MCF 10A (cell line): ENCODE measurements at places on chromosomes 3 and 15. TPM values are rescaled to one million over a fixed set of nuclear protein-coding genes. Genes with fewer than 3 reads are reported as not detected.

TMED3 gene
- total RNA-seq: 62.4 and 70.0 TPM in 2 replicates

WDR93 gene
- total RNA-seq: 0.33 and 0.47 TPM in 2 replicates

SLC24A5 gene
- total RNA-seq: not detected in 2 replicates

HAUS2 gene
- 22.6 and 29.6 TPM in 2 replicates for total RNA-seq

ARHGEF26 gene
- 0.29 and 0.63 TPM in 2 replicates for total RNA-seq
